ENCODE measurements at places on chromosomes 2 and 18. TPM values are rescaled to one million over a fixed set of nuclear protein-coding genes. Genes with fewer than 3 reads are reported as not detected.

RNF125 gene
- total RNA-seq, result 3.5 TPM

VIL1 gene
- total RNA-seq, result not detected

CHST10 gene
- total RNA-seq, result 4.0 TPM

COL4A3 gene
- 0.49 TPM for total RNA-seq

TMEM198 gene
- total RNA-seq, result 6.3 TPM

DNA sequence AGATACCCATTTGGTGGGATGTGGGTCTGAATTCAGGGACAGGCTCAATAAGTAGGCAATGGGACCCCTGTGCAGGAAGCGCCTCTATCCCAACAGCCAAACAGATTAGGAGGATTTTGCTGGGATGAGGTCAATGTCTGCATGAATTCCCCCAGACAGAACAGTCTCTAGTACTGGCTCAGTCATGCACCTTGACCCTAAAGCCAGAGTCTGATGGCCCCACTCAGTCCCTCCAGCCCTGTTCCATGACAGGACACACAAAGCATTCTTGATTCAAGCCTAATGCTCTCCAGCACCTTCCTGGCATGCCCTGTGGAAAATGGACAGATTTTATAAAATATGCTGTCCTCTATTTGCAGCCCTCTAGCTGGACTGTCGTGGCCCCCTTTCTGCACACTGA, 49.8 kb upstream of the RAB6D start:
- DNase-seq, result no peak
- H3K27me3 ChIP-seq, result peaks cover 81% of the 10 kb centered on the region
- peaks cover 6% of the 10 kb centered on the region for H3K4me1 ChIP-seq
- H3K4me3 ChIP-seq, result no peak overlapping the region
- no peak overlapping the region for H3K27ac ChIP-seq

GRCh38 chr2:17271416-17271815, 246.8 kb downstream of the RAD51AP2 start:
- peaks cover 15% of the 10 kb centered on the region for H3K27me3 ChIP-seq
- no peaks in the 10 kb centered on the region for H3K36me3 ChIP-seq
- peaks cover 11% of the 10 kb centered on the region for H3K4me1 ChIP-seq

- peak overlapping the region; percentile 73 for H3K4me3 ChIP-seq
- DNase-seq, result peak; percentile 73
- H3K36me3 ChIP-seq, result no peaks in the 10 kb centered on the region
- peak overlapping the region; percentile 92 for H3K27ac ChIP-seq
Observed at GRCh38 chr2:393711-394696, 106.1 kb upstream of the ALKAL2 start.
